Activated CD4-positive, CD25-positive, alpha-beta regulatory T cell (primary cell): ENCODE measurements at places on chromosomes 1 and 21.

- no peak for DNase-seq
These were observed 9.3 kb downstream of the EEIG2 start for GRCh38 chr1:108569097-108569728.

DNA sequence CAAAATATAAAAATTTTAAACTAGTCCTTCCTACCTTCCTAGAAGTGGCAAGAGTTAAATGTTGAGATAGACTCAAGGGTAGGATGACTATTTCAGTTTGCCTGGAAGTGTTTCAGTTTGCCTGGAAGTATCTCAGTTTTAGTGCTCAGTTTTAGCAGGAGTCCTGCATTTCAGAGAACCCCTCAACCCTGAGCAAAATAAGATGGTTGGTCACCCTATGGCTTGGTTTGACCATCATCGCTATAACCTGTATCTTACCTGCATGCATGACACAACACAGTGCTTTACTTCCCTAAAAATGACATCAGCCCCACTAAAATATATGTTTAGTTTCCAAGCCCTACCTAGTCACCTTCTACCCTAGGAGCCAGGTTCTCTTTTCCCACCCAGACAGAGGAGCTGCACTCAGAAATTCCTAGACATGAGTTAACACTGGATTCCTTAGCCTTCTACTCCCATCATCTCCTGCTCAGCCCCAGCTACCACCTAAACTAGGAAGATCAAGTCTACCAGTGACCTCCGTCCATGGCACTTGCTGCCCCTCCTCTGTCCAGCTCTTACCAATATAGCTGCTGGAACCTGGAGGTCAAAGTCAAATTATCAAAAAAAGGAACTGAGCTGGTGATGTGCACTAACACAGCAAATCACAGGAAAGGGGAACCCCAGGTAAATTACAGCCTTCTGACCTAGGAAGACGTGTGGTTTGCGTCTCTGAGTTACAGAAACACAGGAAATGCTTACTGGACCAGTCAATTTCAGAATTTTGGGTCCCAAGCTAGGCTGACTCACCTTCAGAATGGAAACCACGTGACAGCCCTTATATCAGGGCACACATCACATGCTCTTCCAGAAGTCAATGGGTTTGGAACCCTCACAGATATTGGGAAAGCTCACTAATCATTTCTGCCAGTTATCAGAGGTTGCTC is 2.2 kb upstream of the G0S2 start:
- DNase-seq: no peak

DNA sequence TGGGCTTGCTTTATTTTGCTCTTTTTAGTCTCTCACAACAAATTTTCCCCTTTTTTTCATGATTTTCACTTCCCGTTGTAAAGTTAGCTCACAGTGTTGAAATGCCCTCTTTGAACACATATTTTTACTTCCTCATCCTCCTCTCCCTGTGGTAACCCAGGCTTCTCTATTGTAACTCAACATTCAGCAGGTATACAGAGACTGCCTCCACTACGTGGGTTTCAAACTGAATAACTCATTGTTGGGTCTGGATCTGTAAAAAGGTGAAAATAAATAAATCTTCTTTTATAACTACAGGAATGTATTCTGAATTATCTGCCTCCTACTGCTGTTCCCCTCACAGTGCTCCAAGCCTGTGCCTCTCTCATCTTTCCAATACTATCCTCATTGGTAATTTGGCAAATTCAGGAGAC is 166.4 kb downstream of the RUNX1 start:
- no peak for DNase-seq

- DNase-seq: no peak
These were observed 286.7 kb downstream of the SRGAP2C start for GRCh38 chr1:121471523-121471922.

- no peak for DNase-seq
These were observed 176.8 kb downstream of the PRDM16 start for GRCh38 chr1:3245768-3246167.

DNA sequence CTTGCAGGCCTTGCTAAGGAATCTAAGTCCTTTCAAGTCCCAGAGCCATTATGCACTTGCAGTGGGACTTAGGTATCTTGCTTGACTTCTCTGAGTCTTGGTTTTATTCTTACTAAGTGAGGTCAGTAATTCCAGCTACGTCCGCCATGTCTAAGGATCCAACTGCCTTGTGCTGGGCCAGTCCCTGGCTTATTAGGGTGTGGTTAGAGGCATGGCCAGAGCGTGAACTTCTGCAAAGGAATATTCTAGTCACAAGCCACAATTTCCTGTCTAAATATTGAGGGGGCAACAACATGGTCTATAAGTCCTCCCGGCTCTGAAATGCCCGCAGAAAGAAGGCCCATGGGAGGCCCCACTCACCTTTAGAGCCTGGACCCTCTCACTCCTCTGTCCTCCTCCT is 82.9 kb downstream of the TMEM53 start:
- no peak for DNase-seq

- DNase-seq: no peak
These were observed 277.0 kb upstream of the BRINP3 start for GRCh38 chr1:190754666-190755065.

GRCh38 chr1:152899883-152900282 is 8.5 kb upstream of the IVL start:
- no peak for DNase-seq

- no peak for DNase-seq
These were observed 18.3 kb downstream of the KCNC4 start for GRCh38 chr1:110228381-110228780.

DNA sequence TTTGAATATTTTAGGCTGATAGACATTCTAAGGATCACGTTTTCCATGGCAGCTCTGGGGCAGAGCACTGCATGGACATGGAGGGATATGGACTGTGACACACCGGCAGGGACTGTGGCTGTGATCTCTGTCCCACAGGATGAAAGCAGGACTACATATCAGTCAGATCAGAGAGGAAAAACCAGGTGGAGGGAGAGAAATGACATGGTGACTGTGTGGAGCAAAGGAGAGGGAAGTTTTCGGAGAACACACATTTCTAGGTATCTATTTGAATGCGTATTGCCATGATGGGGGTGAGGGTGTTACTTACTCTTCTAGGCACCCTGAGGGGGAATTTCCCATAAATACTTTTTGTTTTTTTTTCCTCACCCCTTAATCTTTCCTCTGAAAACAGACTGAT is 3.2 kb upstream of the CD1C start:
- DNase-seq: no peak

GRCh38 chr1:247639381-247639981 is 34.1 kb downstream of the OR2G3 start:
- no peak for DNase-seq

DNA sequence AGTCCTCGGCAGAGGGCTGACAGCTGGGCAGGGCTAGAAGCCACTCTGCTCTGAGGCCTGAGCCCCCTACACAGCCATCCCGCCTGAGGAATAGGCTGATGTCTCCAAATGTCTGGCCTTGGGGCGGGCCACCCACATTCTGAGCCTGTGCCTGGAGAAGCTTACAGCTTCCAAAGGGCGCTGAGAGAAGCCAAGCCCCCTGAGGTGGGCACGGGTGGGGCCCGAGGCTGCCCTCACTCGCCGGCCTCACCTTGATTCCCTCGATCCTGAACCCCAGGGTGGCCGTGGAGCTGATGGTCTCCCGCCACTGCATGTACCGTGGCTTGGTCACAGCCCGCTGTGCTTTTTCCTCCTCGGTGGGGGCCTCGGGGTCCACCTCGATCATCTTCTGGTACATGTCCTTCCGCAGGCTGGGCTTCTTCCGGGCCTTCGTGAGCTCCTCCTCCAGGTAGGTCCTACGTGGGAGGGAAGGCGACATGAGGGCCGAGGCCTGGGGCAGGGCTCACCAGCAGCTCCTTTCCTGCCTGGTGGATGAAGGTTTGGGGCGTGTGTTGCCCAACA is 93.2 kb downstream of the STUM start:
- DNase-seq: no peak

DNA sequence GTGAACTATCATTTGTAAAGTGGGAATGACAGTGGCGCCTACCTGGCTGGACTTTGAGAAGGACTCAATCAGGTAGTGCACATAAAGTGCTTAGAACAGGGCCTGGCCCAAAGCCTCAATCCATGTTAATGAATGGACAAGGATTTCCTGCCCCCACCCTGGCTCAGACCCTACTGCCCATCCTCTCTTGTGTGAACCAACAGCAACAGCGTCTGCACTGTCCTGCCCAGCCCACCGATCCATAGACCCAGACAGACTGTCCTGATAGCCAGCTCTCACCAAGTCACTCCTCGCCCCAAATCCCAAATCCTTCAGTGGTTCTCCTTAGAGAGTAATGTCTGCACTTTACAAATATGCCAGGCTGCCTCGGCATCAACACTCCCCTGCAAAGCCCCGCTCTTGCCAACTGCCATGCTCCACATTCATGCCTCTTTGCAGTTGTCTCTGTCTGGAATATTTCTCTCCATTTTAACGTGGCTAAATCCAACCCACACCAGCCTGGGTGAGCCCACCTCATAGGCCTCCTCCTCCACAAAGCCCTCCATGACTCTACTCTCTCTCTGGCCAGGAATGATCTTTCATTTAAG is 157.6 kb upstream of the EDN2 start:
- DNase-seq: no peak

- no peak for DNase-seq
These were observed 76.9 kb upstream of the LYST start for GRCh38 chr1:235943581-235944114.

GRCh38 chr1:234899730-234900072 is 228.9 kb downstream of the TOMM20 start:
- DNase-seq: no peak

- no peak for DNase-seq
These were observed 24.3 kb downstream of the STPG1 start for GRCh38 chr1:24389231-24389678.

GRCh38 chr21:43861706-43862105 is 3.3 kb upstream of the AGPAT3 start:
- no peak for DNase-seq

- no peak for DNase-seq
These were observed 21.3 kb upstream of the TLCD4 start for GRCh38 chr1:95095833-95096217.

GRCh38 chr21:44844256-44844655 is 26.4 kb upstream of the SUMO3 start:
- DNase-seq: no peak
